ENCODE measurements at places on chromosomes 1 and 21.

DNA sequence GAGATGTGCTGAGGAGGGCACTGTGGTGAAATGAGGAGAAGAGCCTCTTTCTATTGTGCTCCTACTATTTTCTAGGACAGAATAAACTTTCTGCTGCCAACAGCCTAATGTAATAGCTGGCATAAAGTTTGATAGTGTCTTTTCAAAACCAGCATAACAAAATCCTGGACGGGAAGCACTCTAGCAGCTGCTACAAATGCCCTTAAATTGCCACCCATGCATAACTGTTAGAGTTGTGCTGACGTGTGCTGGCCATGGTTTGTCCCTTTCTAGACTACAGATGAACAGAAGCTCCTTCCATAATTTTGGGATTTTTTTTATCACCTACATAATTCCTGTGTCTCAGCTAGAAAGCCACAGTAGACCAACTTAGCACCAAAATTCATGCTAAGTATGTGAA, 88.5 kb upstream of the DEPDC1 start:
- DNase-seq, result no peak

- no peak for DNase-seq
Measured at GRCh38 chr1:91653183-91653582, 152.5 kb downstream of the CDC7 start.

GRCh38 chr21:42187976-42188653, 30.8 kb upstream of the ABCG1 start:
- DNase-seq, result peak; percentile 80

DNA sequence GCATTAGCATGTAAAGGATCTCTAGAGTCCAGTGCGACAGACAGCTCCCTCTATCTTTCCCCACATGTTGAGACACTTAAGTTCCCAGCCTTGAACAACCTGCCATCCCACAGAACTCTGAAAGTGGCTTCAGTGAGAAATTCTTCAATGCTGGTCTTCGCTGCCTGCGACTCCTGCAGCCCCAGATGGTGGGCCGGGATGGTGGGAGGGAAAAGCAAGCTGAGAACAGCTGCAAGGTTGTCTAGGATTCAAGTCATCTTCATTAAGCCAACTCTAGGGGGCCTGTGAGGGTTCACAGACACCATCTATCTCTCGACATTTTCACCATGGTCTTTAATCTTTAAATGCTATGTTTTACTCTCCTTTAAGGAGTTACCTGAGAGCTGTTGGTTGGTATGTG, 185.5 kb upstream of the C1orf174 start:
- DNase-seq, result no peak

GRCh38 chr1:22461678-22462527, 10.3 kb downstream of the ZBTB40 start:
- DNase-seq, result no peak

DNA sequence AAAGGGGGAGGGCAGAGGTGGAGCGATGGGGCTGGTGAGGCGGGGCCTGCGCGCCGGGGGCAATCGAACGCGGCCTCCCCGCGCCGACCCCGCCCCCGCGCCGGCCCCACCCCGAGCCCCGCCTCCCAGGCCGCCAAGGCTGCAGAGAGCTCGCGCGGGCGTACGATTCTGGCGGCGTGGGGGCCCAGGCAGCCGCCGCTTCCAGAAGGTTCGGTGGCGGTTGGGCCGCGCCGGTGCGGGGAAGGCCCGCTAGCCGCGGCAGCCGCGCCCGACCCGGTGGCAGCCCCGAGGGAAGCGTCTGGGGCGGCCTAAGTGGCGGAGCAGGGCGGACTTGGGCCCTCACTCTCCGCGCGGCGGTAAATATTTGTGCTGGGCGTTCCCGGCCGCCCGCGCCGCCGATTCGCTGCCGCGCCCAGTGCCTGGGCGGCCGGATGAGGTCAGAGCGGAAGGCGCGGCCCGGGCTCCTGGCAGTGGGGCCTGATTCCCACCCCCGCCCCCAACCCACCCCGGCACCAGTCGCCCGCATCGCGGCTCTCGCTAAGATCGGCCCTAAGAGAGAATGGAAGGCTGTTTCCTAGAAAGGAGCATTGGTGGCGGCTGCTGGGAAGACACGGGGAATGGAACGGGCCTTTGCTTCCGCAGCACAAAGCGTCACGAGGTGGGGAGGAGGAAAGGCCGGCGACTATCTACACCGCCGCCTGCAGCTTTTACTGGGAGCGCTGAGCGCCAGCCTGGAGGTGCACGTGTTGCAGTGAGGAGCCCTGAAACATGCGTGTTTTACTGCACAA, at the start of gene ACOT7:
Gene ACOT7, minus strand, starts transcription at position 368 of the 788 bp plus-strand sequence. CDS start 368 bp downstream, outside the sequence.
- DNase-seq, result peak; percentile 96

DNA sequence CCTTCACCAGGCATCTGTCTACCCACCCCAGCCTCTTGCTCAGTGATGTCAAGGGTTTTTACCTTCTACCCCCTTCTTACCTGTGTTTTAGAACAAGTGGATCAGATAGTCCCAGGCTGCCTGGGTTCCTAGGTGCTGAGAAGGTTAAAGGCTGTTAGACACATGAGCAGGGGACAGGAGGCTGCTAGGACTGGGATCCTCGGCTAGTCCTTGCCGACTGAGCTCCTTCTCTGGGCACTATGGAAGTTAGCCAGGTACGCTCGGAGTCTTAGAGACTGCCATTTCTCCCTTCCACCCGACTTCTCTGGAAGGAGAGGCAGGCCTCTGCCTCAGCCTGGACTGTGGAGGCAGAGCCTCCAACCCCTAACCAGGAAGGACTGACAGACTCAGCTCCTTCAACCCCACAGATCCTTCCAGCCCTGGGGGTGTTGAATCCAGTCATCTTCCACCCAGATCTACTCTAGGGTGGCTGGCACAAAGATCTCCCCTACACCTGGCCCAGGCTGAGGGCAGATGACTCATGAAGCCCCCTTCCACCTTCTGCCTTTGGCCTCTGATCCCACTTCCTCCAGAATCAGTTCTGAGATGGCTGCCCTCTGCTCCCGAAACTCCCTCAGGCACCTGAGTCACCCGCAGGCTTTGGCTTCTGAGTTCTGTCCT, at the start of gene DYNLT4:
Gene DYNLT4, minus strand, starts transcription at position 648 of the 660 bp plus-strand sequence. CDS start 683 bp downstream, outside the sequence.
- no peak for DNase-seq
